MM.1S (cell line): ENCODE measurements at places on chromosomes 7 and 10.

GRCh38 chr10:34730726-34731125 is 84.4 kb downstream of the PARD3 start:
- DNase-seq, result no peak

DNA sequence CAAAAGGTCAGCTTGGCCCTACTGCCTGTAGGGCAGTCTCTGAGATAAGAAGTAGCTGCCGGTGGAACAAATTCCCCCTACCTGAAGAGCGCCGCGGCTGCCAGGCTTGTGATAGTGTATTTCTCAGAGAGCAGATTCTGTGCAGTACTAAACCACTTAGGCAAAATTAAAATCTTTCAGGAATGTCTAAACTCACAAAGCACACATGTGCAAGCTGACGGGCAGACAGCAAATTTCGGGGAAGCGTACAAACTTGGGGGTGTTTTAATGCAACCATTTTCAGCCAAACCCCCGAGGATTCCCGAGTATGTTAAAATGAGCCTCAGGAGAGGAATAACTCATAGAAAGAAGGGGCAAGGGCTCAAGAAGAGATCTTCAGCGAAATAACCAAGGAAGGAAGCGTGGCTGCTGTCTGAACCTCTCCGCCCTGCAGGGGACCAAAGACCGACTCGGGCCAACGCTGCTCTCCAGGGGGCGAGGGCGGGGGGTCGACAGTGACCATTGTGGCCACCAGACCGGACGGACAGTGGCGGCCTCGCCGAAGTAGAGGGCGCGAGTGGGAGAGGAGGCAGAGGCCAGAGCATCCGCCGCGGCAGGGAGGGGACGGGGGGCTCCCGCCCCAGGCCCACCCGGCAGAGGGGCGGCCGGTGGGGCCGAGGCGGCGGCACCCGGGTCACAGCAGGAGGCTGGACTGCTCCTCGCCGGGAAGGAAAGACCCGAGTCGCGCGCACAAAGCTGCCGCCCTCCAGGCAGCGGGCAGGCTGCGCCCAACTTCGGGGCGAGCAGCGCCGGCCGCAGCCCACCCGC is 819 bp downstream of the HYCC1 start:
- peak; percentile 62 for DNase-seq

GRCh38 chr10:6473430-6473829 is 106.6 kb downstream of the PRKCQ start:
- peak; percentile 81 for DNase-seq

GRCh38 chr7:35334506-35334905 is 80.6 kb upstream of the TBX20 start:
- DNase-seq, result no peak

DNA sequence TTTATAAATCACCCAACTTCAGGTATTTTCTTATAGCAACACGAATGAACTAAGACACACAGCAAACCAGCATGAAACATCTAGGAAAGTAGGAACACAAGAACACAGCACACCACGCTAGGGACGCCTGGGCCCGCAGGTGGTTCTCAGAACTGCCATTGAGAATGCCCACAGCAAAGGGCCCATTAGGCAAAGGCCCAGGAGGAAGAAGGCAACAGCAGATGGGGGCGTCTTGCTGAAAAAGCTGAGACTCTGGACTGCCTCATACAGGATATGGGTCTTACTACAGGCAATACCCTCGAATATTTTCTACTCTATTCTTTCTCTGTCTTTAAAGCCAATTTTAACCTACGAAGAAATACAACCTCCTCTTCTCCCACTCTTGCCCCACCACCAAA is 77.3 kb downstream of the PARD3 start:
- DNase-seq, result no peak

DNA sequence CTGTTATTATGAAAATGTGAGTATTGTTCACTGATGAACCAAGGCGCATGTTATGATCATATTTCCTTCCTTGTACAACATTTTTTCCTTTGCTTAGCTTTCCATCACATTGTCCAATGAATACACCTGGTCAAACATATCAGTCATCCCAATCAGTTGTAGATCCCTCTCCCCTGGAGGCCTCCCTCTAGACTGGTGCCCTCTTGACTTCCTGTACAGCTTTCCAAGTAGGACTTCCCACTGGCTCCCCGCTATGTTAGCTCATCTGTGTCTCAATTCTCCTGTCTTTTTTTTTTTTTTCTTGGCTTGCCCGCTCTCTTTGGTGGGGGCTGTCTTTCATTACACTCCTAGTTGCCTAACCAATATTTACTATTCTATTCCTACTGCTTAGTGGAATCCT is 214.2 kb upstream of the NPY start:
- DNase-seq, result no peak

GRCh38 chr7:128839751-128840177 is 9.6 kb downstream of the FLNC start:
- DNase-seq, result no peak

- DNase-seq, result no peak
Observed at GRCh38 chr7:108322925-108323832, 133.1 kb downstream of the NRCAM start.

DNA sequence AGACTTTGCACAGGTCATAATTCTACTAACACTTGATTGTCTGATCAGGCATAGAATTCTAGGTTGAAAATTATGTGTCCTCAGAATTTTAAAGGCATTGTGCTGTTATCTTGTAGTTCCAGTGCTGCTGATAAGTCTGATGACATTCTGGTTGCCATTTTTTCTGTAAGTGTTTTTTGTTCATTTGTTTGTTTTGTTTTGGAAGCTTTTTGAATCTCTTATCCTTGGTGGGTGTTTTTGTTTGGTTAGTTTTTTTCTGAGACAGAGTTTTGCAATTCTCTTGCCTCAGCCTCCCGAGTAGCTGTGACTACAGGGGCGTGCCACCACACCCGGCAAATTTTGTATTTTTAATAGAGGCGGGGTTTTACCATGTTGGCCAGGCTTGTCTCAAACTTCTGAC is 178.9 kb downstream of the CCDC71L start:
- no peak for DNase-seq
